ENCODE measurements at places on chromosomes 12 and 14. TPM values are rescaled to one million over a fixed set of nuclear protein-coding genes. Genes with fewer than 3 reads are reported as not detected.

GRCh38 chr12:16939871-16940306 is 333.9 kb upstream of the LMO3 start:
- no peak for DNase-seq

DNA sequence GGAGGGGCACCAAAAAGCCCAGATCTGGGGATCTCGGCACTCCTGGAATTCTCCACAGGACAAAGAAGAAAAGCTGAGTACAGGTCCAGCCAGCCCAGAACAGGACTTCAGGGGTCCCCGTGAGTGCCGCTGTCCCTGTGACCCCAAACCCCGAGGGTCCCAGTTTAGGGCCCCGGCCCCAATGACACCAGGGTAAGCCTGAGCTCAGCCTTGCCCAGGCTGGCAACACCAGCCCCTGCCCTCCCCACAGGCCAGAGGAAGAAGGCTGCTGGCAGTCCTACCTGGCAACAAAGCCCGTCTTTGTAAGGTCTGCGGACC is 1.8 kb downstream of the CDK2AP1 start:
- no peak for DNase-seq

DNA sequence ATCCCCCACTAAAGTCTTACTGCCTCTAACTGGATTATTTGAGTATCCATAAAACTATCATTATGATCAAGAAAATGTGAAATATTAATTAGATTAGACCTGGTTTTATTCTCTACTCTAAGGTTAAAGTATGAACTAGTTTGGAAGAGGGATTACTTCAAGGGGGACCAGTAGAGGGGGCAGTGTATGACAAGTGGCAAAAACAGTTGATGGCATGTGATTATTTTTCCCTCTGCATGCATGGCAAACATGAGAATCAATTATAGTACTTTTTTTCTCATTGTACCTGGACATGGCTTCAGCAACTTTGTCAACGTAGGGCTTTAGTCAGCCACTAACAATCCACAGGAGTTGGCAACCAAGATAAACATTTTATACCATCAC is 145.0 kb upstream of the SLC38A2 start:
- DNase-seq, result no peak

GRCh38 chr12:125458552-125459268 is 393.5 kb downstream of the AACS start:
- DNase-seq, result no peak

DNA sequence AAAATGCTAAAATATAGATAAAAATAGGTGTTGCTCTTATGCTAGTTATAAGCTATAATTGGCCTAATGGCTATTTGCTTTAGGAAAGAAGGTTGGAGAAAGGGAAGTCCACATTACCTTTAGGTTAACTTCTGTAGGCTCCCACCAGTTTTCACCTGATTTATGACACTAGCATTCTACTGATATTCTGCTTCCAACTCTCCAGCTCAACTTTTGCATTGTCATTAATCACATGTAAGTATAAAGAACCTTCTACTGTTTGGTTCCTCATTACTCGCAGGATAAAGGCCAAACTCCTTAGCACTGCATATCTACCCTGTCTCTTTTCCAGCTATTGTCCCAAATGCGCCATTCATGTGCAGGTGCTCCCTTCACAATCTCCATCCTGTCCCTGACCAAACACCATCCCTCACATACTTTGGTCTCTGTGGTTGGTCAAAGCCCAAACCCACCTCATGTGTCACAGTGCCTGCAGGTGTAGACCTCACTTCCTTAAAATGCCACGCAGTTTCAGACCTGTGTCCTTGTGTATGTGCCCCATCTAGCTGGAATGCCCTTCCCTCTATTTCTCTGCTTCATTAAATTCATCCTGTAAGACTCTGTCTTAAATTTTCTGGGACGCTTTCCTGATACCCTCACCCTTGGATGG is 3.3 kb downstream of the DDHD1 start:
- no peak for DNase-seq

The KRT82 gene
- total RNA-seq, result not detected

The TMEM52B gene
- total RNA-seq, result not detected
